ENCODE measurements at places on chromosomes 16 and 17.

GRCh38 chr16:76780556-76780955 is 410.4 kb upstream of the MON1B start:
- DNase-seq, result no peak

GRCh38 chr16:75385507-75386152 is 47.7 kb downstream of the CFDP1 start:
- DNase-seq, result no peak

GRCh38 chr16:29148867-29149272 is 164.0 kb downstream of the LAT start:
- peak; percentile 70 for DNase-seq

DNA sequence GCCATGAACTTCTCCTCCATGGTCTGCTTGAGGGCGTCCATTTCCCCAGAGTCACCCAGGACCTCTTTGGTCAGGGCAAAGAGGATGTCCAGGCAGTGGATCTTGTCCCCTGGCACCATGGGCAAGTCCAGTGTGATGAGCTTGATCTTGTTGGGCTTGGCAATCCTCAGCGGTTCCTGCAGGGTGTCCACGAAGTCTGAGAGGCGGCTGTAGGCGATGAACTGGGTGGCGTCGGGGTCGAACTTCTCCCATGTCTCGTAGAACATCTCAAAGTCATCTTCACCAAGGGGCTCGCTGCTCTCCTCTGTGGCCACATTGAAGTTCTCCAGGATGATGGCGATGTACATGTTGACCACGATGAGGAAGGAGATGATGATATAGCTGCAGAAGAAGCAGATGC is 9.0 kb upstream of the CD79B start:
- no peak for DNase-seq

DNA sequence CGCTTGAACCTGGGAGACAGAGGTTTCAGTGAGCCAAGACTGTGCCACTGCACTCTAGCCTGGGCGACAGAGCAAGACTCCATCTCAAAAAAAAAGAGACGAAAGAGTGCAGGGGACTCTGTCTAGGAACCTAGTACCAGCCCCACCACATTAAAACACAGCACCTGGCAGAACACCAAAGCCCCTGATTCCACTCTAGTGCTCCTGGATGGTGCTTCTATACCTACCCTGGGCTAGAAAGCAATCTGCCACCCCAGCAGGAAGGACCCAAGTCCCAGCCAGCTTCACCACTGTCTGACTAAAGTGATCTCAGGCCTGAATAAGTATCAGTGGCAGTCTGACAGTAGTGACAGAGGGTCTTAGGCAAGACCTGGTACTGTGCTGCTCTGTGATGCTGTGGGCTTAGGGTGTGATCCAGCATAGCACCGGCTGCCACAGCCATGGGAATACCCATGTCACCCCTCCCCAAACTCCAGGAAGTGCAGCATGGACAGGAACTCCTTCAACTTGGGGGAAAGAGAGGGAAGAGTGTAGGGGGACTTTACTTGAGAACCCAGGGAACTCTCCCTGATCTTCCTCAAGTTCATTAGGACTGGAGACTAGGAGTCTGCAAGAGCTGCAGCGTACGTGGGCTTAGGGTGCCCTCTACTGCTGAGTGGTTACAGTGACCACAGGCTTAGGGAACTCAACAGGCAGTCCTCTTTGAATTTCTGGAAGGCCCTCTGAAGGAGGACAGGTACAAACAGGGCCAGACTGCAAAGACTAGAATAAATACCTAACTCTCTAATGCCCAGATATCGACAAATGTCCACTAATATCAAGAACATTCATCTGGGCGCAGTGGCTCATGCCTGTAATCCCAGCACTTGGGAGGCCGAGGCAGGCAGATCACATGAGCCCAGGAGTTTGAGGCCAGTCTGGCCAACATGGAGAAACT is 30.0 kb upstream of the RNF43 start:
- DNase-seq, result peak; percentile 77

DNA sequence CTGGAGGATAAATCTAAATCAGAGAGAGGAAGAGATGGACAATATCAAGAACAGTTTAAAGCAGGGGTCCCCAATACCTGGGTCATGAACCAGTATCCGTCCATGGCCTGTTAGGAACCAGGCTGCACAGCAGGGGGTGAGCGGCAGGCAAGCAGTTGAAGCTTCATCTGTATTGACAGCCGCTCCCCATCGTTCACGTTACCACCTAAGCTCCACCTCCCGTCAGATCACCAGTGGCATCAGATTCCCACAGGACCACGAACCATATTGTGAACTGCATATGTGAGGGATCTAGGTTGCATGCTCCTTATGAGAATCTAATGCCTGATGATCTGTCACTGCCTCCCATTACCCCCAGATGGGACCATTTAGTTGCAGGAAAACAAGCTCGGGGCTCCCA is 226.5 kb downstream of the SLC39A11 start:
- no peak for DNase-seq

- no peak for DNase-seq
These were observed 818 bp downstream of the TPPP3 start for GRCh38 chr16:67392301-67393059.

DNA sequence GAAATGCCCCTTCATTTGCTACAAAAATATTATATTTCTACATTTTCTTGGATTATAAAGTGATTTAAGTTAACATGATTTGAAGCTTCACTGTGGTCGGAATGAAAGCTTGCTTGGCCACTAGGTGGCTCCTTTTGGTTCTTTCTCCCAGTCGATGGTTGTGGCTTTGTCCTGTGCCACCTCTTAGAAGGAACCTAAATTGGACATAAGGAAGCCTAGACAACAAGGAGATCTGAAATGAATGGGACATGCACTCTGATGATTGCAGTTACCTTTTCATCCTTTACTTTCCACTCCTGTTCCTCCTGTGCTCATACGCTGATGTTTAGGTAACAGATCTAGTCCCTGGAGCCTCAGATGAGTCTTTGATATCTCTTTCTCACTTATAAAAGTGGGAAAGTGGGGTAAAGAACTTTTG is 39.2 kb downstream of the FTO start:
- no peak for DNase-seq

DNA sequence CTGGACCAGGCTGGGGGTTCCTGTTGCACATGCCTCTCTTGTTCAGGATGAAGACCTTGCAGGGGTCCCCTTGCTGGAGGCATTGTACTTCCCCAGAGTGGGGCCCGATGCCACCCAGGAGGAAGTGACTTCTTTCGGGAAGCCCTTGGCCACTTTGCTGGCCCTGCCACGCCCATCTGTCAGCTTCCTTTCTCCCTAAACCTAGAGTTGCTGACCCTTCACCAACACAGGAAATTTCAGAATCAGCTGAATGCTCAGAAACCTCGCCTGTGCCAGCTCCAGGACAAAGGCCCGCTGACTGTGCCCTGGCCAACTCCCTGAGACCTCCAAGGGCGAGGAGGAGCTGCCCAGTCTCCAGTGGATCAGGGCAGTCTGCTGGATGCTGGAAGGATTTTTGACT is 26.7 kb downstream of the WNT9B start:
- no peak for DNase-seq

DNA sequence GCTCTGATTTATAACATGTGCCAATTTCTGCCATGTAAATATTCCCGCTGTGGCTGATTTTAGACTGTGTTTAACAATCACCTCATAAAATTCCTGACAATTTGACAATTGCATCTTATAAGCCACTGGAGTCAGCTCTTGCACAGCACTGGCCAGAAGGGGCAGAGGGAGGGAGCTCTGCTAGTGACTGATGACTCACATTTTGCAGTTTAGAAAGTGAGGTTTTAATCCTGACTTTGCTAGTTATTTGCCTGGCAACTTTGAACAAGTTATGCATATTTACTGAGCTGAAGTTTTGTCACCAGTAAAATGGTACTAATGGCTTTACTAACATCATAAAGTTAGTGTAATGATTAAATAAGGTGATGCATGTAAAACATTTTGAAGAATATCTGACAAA is 452.3 kb downstream of the CNTNAP4 start:
- DNase-seq, result no peak

DNA sequence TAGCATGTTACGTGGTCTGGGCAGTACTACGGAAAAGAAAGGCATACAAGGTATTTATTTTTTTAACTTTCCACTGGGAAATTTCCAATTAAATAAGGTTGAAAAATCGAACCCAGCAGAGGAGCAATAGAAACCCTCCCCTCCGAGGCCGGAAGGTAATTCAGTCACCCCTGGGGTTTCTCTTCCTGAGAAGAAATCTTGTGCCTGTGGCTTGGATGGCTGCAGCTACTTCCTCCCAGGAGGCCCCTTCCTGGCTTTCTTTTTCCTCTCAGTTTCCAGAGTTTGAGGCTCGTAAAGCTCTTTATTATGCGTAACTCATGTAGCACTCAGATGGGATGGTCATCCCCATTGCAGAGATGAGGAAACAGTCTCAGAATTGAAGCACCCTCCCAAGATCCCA is 140.3 kb downstream of the ASIC2 start:
- no peak for DNase-seq

DNA sequence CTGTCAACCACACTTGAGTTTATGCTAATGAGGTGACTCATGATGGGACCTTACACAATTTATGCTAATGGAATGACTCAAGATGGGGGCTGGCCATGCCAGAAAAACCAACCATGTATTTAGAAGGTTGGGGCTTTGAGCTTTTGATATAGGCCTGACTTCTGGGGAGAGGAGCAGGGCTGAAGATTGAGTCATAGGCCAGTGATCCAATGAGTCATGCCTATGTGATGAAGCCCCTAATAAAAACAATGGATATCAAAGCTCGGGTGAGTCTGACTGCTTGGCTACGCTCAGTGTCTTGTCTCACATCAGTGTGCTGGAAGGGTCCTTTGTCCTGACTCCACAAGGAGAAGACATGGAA is 7.3 kb downstream of the MFSD6L start:
- DNase-seq, result no peak

DNA sequence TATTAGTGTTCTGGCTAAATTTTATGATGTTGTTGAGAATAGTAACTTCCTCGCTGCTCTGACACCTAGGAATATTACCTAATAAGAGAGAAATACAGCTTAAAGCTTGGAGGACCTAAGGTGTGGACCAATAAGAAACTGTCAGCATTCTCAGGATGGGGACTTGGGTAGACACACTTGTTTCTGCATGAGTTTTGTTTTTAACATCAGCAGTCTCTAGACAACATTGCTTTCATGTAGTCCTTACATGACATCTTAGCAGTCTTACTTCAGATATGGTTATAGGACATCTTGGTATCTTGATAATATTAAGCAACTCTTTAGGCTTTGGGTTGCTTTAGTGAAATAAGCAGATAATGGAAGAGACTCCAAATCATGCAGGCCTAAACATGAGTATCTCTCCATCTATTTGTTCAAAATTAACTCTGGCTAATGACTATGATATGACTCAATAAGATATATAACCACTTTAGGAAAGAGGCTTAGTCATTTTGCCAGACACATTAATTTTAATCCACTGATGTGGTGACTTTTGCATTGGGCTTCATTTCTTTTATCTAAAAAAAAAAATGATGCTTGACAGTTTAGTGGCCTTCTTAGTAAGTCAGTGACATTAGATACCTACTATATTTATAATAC is 84.5 kb downstream of the WNT3 start:
- no peak for DNase-seq

GRCh38 chr17:34645594-34645993 is 66.2 kb downstream of the TMEM132E start:
- no peak for DNase-seq

DNA sequence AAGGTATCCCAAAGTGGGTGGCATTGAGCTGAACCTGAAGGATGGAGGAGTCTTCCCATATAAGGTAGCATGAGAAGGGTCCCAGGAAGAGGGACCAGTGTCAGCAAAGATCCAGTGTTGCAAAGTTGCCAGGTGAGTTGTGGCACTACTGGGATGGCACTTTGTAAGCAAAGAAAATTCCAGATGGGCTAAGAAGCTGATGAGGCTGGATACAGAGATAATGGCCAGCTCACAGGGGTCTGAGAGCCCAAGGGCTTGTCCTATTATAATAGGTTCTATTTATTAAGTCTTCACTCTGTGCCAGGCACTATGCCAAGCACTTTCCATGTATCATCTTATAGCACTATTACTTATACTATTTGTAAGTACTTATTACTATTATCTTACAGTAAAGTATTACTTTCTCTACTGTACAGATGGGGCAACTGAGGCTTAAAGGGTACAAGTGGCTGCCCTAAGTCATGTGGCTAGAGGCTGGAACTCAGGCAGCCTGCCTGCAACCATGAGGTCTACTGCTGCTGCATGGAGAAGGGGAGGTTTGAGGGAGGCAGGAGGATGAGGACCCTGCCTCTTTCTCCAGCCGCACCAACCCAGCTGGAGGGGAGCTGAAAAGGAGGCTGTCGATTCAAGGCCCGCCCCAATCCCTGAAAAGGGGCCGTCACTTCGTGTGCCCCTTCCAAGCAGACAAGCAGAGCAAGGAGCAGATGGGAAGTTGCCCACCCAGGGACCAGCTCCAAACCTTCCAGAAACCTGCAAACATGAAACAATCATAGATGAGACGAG is 86.5 kb downstream of the C16orf78 start:
- peak; percentile 42 for DNase-seq

DNA sequence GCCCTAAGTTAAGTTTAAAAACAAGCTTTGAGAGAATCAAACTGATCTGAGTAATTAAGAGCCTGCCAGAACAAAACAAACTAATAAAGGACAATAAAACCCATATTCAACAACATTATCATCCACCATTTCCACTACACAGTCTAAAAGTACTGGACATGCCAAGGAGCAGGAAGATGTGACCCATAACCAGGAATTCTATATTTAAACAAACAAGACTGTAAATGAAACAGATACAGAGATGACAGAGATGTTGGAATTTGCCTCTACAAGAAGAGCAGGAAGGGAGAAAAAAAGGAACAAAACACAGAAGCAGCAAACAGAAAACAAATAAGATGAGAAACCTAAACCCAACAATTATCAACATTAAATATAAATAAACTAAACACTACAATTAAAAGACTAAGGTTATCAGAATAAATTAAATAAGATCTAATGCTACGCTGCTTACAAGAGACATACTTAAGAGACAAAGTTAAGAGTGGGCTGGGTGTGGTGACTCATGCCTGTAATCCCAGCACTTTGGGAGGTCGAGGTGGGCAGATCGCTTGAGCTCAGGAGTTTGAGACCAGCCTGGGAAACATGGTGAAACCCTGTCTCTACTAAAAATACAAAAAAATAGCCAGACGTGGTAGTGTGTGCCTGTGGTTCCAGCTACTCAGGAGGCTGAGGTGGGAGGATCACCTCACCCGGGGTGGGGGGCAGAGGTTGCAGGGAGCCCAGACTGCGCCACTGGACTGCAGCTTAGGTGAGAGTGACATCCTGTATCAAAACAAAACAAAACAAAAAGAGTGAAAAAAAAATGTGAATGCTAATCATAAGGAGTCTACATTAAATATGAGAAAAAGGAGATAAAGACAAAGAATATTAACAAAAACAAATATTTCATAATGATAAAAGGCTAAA is 50.6 kb downstream of the CREBBP start:
- DNase-seq, result no peak

GRCh38 chr16:31242206-31242605 is 17.6 kb upstream of the ITGAM start:
- DNase-seq, result no peak

Measured in activated CD8-positive, alpha-beta memory T cell treated with anti-CD3 and anti-CD28 coated beads, Interleukin-2, amount 50 U/mL, for 48 hours (primary cell).